ENCODE measurements at places on chromosomes 12 and 14. TPM values are rescaled to one million over a fixed set of nuclear protein-coding genes. Genes with fewer than 3 reads are reported as not detected.

The CCDC60 gene
- not detected for polyA plus RNA-seq

The CLBA1 gene
- polyA plus RNA-seq: 1.3 TPM

The PPFIA2 gene
- not detected for polyA plus RNA-seq

The TMEM117 gene
- 2.8 TPM for polyA plus RNA-seq

The TAS2R31 gene
- polyA plus RNA-seq: 0.60 TPM

The PIANP gene
- not detected for polyA plus RNA-seq

The SLC6A12 gene
- 3.7 TPM for polyA plus RNA-seq

The BICDL1 gene
- 5.4 TPM for polyA plus RNA-seq

The GYS2 gene
- not detected for polyA plus RNA-seq

The KRT75 gene
- polyA plus RNA-seq: not detected

The MORN3 gene
- polyA plus RNA-seq: 0.98 TPM

The SLC7A7 gene
- 1.1 TPM for polyA plus RNA-seq
